ENCODE measurements at places on chromosomes 2 and 18.

DNA sequence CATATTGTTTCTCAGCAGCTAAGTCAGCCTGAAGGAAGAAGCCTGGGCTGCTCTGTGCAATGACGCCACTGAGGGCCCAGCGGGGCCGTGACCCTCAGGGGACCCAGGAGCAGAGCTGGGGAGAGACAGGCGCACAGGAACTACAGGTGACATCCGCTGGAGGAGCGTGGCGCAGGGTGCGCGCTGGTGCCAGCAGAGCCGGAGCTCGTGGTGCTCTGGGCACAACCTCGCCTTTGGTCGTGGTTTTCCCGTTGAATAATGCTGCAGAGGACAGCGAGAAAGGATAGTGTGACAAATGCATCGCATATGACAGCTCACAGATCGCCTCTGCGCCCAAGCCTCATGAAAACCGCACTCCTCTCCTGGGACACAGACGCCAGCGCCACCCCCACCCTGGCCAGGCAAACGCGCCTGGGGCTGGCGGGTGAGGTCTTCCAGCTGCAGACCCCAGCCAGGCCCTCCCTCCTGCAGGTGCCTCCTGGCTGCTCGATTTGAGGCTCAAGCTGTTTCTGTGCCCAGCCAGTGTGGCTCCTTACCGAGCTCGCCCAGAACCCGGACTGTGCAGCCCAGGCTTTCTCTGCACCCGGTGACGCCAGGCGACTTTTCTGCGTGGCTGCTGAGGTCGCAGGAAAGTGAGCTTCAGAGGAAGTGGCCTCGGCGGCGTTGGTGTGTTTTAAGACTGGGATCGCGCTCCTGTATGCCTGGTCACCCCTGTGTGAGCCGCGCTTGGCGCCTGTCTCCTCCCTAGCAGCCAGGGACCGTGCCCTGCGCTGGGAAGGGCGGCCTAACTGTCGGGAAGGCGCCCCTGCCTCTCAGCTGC, 583.1 kb upstream of the HS6ST1 start:
- H3K36me3 ChIP-seq = no peaks in the 10 kb centered on the region
- ATAC-seq = no peak
- no peak overlapping the region for H3K27ac ChIP-seq
- H3K4me1 ChIP-seq = no peaks in the 10 kb centered on the region
- H3K27me3 ChIP-seq = no peaks in the 10 kb centered on the region
- no peak overlapping the region for H3K4me3 ChIP-seq

DNA sequence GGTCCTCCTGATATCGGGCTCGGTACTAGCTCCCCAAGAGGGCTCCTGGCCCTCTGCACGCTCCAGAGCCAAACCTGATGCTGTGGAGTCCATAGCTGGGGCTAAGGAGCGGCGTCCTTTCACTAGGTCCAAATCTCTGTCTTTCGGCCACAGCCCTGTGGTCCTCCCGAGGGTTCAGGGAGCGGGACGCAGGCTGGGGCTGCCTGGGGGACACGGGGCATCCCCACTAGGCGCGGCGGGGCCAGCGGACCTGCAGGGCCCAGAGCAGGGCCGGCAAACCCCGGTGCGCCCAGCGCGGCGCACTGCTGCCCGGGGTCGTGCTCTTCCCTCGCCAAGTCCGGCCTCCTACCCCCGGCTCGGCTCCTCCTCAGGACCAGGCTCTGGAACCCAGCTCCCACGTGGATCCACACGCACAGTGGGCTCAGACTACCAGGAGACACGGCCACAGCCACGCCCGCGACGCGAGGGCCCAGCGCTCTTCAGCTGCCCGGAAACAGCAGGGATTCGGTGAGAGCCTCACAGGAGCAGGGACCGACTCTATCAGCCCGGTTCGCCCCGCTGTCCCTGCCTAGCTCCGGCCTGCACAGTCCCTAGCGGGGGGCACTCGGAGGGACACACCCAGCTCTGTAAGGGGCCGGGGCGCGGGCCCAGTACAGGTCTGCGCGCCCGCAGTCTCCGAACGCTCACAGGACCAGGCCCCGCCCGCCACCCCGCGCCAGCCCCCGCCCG, 593 bp downstream of the ZNF514 start:
- peaks cover 4% of the 10 kb centered on the region for H3K4me1 ChIP-seq
- H3K27ac ChIP-seq = no peak overlapping the region
- no peaks in the 10 kb centered on the region for H3K27me3 ChIP-seq
- peak overlapping the region; percentile 66 for H3K4me3 ChIP-seq

- H3K4me1 ChIP-seq = peaks cover 60% of the 10 kb centered on the region
- peaks cover 22% of the 10 kb centered on the region for H3K36me3 ChIP-seq
- H3K27me3 ChIP-seq = no peaks in the 10 kb centered on the region
- no peak for ATAC-seq
- H3K27ac ChIP-seq = peak overlapping the region; percentile 96
- peak overlapping the region; percentile 99 for H3K4me3 ChIP-seq
These were observed 1.8 kb downstream of the TLK1 start for GRCh38 chr2:171158790-171159371.

GRCh38 chr2:215436705-215437565, 1.1 kb upstream of the FN1 start:
- no peak overlapping the region for H3K27ac ChIP-seq
- H3K36me3 ChIP-seq = no peaks in the 10 kb centered on the region
- peaks cover 56% of the 10 kb centered on the region for H3K27me3 ChIP-seq
- ATAC-seq = peak; percentile 28
- H3K4me3 ChIP-seq = peak overlapping the region; percentile 74
- H3K4me1 ChIP-seq = peaks cover 6% of the 10 kb centered on the region

- H3K4me1 ChIP-seq = peaks cover 37% of the 10 kb centered on the region
- no peaks in the 10 kb centered on the region for H3K27me3 ChIP-seq
- H3K4me3 ChIP-seq = peak overlapping the region; percentile 90
- peak overlapping the region; percentile 14 for H3K27ac ChIP-seq
- peaks cover 37% of the 10 kb centered on the region for H3K36me3 ChIP-seq
These were observed 3.0 kb downstream of the DPP4 start for GRCh38 chr2:162071001-162071400.
